GDM1 (cell line): ENCODE measurements at places on chromosomes 11 and 22.

- DNase-seq = no peak
Measured at GRCh38 chr11:133965031-133965601, 8.3 kb upstream of the IGSF9B start.

DNA sequence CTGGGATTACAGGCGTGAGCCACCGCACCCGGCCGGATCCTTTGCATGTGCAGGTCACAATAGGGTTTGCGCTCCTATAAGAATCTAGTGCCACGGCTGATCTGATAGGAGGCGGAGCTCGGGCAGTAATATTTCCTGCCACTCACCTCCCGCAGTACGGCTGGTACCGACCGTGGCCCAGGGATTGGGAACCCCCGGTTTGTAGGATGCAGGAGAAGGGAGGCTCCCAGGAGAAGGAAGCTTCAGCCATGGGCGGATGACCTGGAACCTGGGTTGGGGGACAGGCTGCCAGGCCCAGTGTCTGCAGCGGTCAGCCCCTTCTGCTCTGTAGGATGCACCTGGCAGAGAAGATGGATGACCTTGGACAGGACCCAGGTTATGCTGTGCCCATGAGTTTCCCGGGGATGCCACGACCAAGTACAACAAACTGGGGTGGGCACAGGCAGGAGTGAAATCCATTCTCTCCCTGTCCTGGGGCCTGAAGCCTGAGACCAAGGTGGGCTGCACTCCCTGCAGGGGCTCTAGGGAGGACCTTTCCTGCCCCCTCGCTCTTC lies 818.9 kb downstream of the BRD1 start:
- no peak for DNase-seq

GRCh38 chr11:64753380-64754123 lies 6.2 kb downstream of the PYGM start:
- DNase-seq = no peak

DNA sequence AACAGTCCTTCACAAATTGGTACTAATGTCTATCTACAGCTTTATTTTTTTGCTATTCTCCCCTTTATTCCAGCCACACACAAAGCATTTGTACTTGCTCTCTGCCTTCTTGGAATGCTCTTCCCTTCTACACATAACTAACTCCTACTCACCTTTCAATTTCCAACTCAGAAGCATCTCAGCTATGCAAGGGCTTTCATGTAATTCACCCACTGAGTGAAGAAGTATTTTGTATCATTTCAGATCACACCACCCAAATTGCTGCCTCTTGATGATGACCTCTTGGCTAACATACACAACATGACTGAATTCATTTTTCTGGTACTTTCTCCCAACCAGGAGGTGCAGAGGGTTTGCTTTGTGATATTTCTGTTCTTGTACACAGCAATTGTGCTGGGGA lies at the start of gene OR4X2:
Gene OR4X2, plus strand, starts transcription at position 301 of the 400 bp plus-strand sequence. Its CDS starts 0 bp downstream, at position 301.
- no peak for DNase-seq

GRCh38 chr11:104764710-104765045 lies 133.6 kb downstream of the CASP12 start:
- no peak for DNase-seq
